Activated naive CD4-positive, alpha-beta T cell treated with Interleukin-2 at 50 U/mL for 16 hours (primary cell): ENCODE measurements at places on chromosomes 3 and 15.

DNA sequence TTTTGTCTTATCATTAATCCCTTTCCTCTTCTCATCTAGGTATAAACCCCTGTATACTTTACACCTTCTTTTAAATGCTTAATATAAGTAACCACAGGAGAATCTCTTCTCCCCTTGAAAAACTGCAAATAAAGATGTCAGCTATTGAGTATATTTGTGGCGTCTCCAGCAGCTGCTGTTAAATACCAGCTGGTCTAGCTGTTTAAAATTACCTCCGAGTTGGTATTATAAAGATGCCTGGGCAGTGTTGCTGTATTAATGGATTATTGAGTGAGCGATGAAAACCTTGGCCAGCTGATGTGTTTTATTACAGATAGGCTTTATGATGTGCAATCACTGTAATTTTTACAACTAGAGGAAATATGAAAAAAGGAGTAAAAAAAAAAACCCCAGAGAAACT is 388.1 kb downstream of the TBC1D5 start:
- no peak for DNase-seq

GRCh38 chr3:17828388-17828787 is 86.0 kb upstream of the TBC1D5 start:
- DNase-seq = no peak

DNA sequence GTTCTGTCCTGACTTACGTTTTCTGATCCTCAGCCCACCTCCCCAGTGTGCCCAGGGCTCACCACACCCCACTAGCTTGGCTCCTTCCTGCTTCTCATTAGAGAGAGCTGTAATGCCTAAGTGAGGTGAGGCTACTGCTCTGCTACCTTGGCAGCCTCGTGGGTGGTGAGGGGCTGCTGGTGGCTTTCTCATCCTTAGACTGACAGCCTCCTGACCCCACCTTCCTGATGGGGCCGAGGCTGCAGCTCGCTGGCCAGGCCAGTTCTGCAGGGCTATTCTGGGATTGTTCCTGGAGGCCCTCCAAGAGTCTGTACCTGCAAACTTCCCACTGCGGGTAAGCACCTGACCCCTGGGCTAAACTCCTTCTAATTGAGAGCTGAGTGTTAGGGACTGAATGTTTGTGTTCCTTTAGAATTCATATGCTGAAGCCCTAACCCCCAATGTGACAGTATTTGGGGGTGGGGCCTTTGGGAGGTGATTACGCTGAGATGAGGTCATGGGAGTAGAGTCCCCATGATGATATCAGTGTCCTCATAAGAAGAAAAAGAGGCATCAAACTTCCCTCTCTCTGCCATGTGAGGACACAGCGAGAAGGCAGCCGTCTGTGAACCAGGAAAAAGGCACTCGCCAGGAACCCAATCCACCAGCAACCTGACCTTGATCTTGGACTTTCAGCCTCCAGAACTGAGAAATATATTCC is 38.1 kb upstream of the IQSEC1 start:
- no peak for DNase-seq

DNA sequence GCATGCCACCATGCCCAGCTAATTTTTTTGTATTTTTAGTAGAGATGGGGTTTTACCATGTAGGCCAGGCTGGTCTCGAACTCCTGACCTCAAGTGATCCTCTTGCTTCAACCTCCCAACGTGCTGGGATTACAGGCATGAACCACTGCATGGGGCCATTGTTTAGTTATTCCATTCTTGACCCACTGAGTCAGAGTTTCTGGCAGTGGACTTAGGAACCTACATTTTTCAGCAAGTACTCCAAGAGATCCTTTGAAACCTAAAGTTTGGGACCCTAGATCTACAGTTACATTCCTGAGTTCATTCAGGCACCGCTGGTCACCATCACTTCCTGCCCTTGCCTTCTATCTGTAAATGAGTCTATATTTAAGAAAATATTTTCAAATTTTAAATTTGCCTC is 1.4 kb upstream of the TNFSF10 start:
- DNase-seq = no peak

- DNase-seq = no peak
Observed at GRCh38 chr3:190853464-190853863, 9.0 kb downstream of the GMNC start.

DNA sequence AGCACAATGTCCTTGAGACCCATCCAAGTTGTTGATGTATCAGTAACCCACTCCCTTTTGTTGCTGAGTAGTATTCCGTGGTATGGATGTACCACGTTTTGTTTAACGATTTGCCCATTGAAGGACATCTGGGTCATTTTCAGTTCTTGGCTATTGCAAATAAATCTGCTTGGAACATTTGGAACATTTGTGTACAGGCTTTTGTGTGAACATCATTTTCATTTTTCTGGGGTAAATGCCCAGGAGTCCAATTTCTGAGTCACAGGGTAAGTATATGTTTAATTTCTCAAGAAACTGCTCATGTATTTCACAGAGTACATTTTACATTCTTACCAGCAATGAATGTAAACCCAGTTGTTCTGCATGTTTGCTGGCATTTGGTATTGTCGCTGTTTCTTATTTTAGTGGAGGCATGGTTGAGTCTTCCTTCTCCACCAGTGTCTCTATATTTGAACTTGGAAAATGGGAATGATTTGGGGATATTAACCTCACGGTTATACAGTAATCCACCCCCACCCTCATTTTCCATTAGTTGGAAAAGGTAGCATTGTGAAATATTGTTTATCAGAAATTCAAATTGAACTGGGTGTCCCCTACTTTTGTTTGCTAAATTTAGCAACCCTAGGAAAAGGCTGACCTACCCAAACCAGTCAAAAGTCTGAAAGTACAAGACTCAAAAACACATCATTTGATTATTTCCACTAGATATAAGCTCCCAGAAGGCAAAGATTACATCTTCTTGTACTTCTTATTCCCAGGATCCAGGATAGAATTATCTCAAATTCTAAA is 30.8 kb downstream of the POMGNT2 start:
- DNase-seq = no peak

DNA sequence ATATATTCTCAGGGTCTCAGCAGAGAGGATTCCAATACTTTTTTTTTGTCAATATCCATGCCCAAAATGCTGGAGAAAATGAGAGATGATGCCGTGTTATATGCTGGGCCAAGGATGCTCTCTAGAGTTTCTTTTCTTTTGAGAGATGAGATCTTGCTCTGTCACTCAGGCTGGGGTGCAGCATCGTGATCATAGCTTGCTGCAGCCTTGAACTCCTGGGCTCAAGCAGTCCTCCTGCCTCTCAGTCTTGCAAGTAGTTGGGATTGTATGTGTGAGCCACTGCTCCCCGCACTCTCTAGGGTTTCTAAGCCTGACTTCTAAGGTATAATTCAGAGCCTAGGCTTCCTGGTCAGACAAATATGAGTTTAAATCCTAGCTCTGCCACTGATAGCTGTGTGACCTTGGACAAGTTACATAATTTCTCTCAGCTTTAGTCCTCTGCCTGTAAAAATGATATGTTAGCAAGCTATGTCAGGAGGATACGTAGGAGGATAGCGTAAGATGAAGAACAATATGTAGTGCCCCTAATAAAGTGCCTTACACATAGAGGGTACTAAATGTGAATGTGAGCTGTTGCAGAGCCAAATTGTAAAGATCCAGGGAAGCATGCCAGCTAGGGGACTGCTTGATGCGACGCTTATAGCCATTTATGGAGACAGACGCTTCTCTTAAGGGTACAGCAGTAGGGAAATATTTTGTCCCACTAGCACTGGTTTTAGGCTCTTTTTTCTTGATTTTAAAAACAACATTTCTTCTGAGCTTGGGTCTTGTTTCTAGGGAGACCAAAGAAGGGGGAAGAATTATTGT is 7.4 kb downstream of the STARD9 start:
- no peak for DNase-seq

DNA sequence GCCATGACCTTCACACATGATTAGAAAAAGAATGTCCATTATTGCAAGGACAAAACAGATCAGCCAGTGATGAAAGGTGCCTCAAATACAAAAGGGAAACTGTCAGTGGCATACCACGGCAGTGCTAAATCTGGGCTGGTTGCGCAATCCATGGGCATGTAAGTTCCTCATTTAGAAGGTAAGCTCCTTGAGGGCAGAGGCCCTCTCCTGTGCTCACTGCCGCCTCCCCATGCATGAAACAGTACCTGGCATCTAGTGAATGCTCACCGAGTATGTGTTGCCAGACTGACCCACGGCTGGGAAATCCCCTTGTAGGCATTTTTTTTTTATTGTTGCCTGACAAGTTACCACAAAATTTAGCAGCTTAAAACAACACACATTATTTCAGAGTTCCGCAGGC is 312.1 kb upstream of the CHRM5 start:
- no peak for DNase-seq

GRCh38 chr3:52345521-52346109 is 29.5 kb downstream of the DNAH1 start:
- DNase-seq = no peak

- no peak for DNase-seq
Observed at GRCh38 chr15:24877174-24877573, 77.6 kb upstream of the SNRPN start.

DNA sequence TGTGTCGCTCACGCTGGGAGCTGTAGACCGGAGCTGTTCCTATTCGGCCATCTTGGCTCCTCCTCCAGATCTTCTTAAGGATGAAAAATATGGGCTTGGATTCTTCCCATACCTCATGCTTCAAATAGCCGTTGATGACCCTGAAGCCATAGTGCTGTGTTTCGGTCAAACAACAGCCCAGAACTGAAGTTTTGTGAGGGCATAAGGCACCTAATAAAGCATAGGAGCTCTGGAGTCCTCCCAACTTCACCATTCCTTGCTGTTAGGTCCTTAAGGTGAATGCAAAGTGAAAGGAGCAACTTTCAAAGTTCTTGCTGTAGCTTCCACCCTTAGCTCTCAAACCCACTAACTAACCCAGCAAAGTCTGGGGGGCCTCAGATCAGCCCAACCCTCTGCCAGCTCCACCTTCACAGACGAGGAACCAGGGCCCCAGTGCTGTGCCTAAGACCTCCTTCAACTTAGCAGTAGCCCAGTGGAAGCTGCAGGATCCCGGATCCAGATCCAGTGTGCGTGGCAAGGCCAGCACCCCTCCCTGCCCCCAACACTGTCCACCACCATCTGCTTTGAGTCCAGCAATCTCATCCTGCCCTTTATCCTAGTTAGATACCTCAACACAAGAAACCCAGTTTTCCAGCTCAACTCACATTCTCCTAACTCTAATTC is at the start of gene GRK7:
Gene GRK7, plus strand, starts transcription at position 321 of the 663 bp plus-strand sequence. CDS start 14,877 bp downstream, outside the sequence.
- DNase-seq = no peak
